ENCODE measurements at places on chromosomes 3 and 15. TPM values are rescaled to one million over a fixed set of nuclear protein-coding genes. Genes with fewer than 3 reads are reported as not detected.

Gene CFAP100
- not detected for polyA plus RNA-seq

Gene HCN4
- polyA plus RNA-seq = not detected

Gene SKOR1
- 0.18 TPM for polyA plus RNA-seq

Gene GUCA1C
- polyA plus RNA-seq = not detected

Gene COL6A5
- not detected for polyA plus RNA-seq

Gene EPHA3
- not detected for polyA plus RNA-seq

Gene DNAH1
- 5.1 TPM for polyA plus RNA-seq

DNA sequence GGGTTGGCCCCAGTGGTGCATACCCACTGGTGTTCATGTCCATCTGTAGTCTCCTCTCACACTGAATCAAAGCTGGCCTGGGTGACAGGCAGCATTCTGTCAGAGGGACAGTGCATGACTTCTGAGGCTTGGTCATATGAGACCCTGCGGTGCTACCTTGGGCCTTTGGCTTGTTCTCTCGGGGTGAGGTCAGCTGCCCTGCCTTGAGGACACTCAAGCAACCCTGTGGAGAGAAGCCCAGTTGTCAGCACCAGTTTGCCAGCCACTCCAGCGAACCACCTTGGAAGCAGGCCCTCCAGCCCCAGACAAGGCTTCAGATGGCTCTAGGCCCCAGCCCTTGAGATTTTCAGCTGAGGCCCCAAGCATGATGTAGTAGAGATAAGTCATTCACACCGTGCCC lies 16.9 kb upstream of the RAB7A start:
- H3K4me1 ChIP-seq = no peaks in the 10 kb centered on the region
- no peak for DNase-seq

GRCh38 chr3:58639001-58639400 lies 27.6 kb downstream of the FAM3D start:
- H3K27ac ChIP-seq = no peak overlapping the region
- no peaks in the 10 kb centered on the region for H3K36me3 ChIP-seq
- peaks cover 5% of the 10 kb centered on the region for H3K4me1 ChIP-seq
- no peaks in the 10 kb centered on the region for H3K27me3 ChIP-seq
- H3K4me3 ChIP-seq = no peak overlapping the region
- no peak for DNase-seq

- H3K4me3 ChIP-seq = no peak overlapping the region
- no peak overlapping the region for H3K27ac ChIP-seq
- no peak for DNase-seq
- H3K27me3 ChIP-seq = no peaks in the 10 kb centered on the region
- H3K36me3 ChIP-seq = no peaks in the 10 kb centered on the region
Observed at GRCh38 chr15:69390575-69390974, 23.6 kb upstream of the KIF23 start.

GRCh38 chr3:171314341-171314740 lies 145.9 kb downstream of the TNIK start:
- H3K4me1 ChIP-seq = 0 out of 2 replicates have a peak, but pooled peaks cover 6% of the 10 kb centered on the region
- H3K27me3 ChIP-seq = no peaks in the 10 kb centered on the region
- H3K36me3 ChIP-seq = no peaks in the 10 kb centered on the region
- DNase-seq = no peak

GRCh38 chr3:52265387-52265786 lies 13.1 kb downstream of the WDR82 start:
- no peak for DNase-seq
- peaks cover 65% of the 10 kb centered on the region for H3K36me3 ChIP-seq
- no peak overlapping the region for H3K27ac ChIP-seq
- H3K27me3 ChIP-seq = no peaks in the 10 kb centered on the region
- H3K4me1 ChIP-seq = no peaks in the 10 kb centered on the region

DNA sequence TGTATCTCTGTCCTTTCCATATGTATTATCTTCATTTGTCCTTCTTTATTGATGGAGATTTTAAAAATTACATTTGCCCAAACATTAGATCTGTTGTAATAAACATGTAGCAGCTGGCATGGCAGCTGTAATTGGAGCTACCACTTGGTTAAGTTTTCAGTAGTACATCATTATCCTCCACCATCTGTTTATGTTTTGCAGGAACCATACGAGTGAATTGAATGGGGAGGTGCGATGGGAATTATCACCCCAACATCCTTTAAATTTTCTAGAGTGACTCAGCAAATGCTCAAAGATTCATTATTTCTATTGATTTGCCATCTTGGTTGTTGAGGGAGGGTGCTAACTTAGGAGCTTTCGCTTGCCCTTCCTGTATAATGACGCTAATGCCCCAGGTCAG lies 32.6 kb upstream of the NOX5 start:
- H3K4me1 ChIP-seq = no peaks in the 10 kb centered on the region
- no peak overlapping the region for H3K4me3 ChIP-seq
- H3K36me3 ChIP-seq = no peaks in the 10 kb centered on the region
- H3K27me3 ChIP-seq = peaks cover 1% of the 10 kb centered on the region

- H3K27me3 ChIP-seq = no peaks in the 10 kb centered on the region
- H3K36me3 ChIP-seq = no peaks in the 10 kb centered on the region
- DNase-seq = no peak
- no peak overlapping the region for H3K27ac ChIP-seq
Observed at GRCh38 chr3:30084971-30085403, 521.4 kb upstream of the TGFBR2 start.

GRCh38 chr3:107493134-107493533 lies 29.6 kb upstream of the BBX start:
- no peaks in the 10 kb centered on the region for H3K27me3 ChIP-seq
- DNase-seq = no peak
- H3K4me1 ChIP-seq = peaks cover 4% of the 10 kb centered on the region
- H3K4me3 ChIP-seq = no peak overlapping the region
- no peaks in the 10 kb centered on the region for H3K36me3 ChIP-seq

DNA sequence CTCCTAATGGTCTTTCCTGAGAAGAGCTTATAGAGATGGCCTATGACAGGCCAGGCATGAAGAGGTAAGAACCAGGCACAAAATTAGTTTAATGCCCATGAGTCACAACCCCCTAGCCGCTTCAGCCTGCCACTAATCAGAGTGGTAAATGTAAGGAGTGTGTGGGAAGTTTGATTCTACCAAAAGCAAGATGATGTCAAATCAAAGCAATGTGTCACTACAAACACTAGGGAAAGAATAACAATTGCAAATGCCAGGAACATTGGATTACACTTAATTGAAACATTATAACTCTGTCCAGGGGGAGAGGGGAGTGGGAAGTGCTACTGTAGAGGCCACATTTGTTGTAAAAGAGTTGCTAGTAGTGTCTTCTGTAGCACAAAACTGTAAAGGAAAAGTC lies 596.6 kb upstream of the AGTR1 start:
- H3K27ac ChIP-seq = peak overlapping the region; percentile 22
- no peaks in the 10 kb centered on the region for H3K36me3 ChIP-seq
- no peak overlapping the region for H3K4me3 ChIP-seq
- DNase-seq = peak; percentile 6
- H3K4me1 ChIP-seq = no peaks in the 10 kb centered on the region
- no peaks in the 10 kb centered on the region for H3K27me3 ChIP-seq

DNA sequence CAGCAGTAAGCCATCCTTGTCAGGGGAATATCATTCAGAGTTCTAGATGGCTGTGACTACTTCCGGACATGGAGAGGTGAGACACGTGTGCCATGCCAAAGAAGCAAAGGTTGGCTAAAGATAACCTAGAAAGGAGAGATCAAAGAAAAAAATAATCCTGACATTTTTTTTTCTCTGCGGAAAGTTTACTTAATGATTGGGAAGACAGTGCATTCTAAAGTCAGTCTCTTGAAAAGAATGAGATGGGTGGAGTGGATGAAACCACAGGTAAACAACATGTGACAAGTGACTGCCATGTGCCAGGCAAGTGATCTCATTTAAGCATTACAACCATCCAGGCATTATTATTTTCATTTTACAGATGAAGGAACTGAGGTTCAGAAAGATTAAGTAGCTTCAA lies 436.6 kb downstream of the SOX2 start:
- H3K27ac ChIP-seq = no peak overlapping the region
- H3K36me3 ChIP-seq = no peaks in the 10 kb centered on the region
- no peak for DNase-seq
- no peaks in the 10 kb centered on the region for H3K4me1 ChIP-seq

- DNase-seq = no peak
- no peak overlapping the region for H3K27ac ChIP-seq
- no peaks in the 10 kb centered on the region for H3K4me1 ChIP-seq
- no peaks in the 10 kb centered on the region for H3K36me3 ChIP-seq
- no peak overlapping the region for H3K4me3 ChIP-seq
Observed at GRCh38 chr15:55170361-55170760, 26.4 kb downstream of the RSL24D1 start.

DNA sequence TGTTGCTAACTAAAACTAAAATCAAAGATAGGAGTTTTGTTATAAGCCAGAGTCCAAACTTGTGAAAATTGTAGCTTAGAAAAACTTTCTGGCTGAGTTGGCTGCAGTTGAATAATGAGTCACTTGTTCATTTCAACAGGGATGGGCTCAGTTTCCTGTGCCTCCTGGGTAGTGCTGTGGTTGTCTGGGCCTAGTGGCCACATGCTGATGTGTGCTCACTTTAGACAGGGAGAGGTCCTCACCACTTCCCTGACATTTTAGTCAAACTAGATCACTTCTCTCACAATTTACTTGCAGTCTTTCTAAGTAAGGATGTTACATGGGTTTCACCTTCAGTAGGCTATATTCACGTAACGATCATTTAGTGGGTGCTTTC lies 6.3 kb upstream of the UBE2Q2 start:
- H3K4me1 ChIP-seq = peaks cover 7% of the 10 kb centered on the region
- no peak overlapping the region for H3K27ac ChIP-seq
- no peaks in the 10 kb centered on the region for H3K27me3 ChIP-seq
- H3K4me3 ChIP-seq = no peak overlapping the region
- H3K36me3 ChIP-seq = no peaks in the 10 kb centered on the region
- no peak for DNase-seq

- H3K27me3 ChIP-seq = no peaks in the 10 kb centered on the region
- DNase-seq = no peak
- H3K27ac ChIP-seq = no peak overlapping the region
Observed at GRCh38 chr15:94856267-94856854, 625.0 kb downstream of the MCTP2 start.

DNA sequence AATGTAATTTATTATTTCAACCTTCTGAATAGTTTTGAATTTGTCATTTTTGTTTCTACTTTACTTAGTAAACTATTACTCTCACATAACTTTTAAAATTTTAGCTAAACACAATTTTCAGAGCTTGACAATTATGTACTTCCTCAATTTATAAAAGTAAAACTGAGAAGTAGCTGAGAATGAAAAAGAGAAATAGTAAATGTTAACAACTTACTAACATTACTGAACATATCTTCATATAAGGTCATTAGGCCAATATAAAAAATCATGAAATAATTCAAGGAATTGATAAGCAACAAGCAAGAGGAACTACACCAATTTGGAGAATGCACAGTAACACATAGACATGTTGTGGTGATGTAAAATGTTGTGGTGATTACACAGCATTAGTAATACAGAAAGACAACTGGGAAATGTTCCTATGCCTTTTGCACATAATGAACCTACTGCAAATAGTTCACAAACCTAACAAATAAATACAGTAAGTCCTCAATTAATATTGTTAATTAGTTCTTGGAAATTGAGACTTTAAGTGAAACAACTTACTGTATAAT lies 137.9 kb downstream of the CBLB start:
- no peak for DNase-seq
- no peaks in the 10 kb centered on the region for H3K27me3 ChIP-seq
- H3K27ac ChIP-seq = no peak overlapping the region
- no peaks in the 10 kb centered on the region for H3K4me1 ChIP-seq
- peaks cover 5% of the 10 kb centered on the region for H3K36me3 ChIP-seq
- H3K4me3 ChIP-seq = no peak overlapping the region

GRCh38 chr15:52155878-52156277 lies 35.3 kb downstream of the GNB5 start:
- H3K4me3 ChIP-seq = no peak overlapping the region
- DNase-seq = no peak
- no peaks in the 10 kb centered on the region for H3K4me1 ChIP-seq
- peaks cover 9% of the 10 kb centered on the region for H3K36me3 ChIP-seq
- no peak overlapping the region for H3K27ac ChIP-seq

GRCh38 chr15:57335293-57335715 lies 41.0 kb upstream of the CGNL1 start:
- H3K4me3 ChIP-seq = no peak overlapping the region
- no peak for DNase-seq
- peaks cover 16% of the 10 kb centered on the region for H3K4me1 ChIP-seq
- H3K27ac ChIP-seq = no peak overlapping the region
- no peaks in the 10 kb centered on the region for H3K36me3 ChIP-seq
- H3K27me3 ChIP-seq = no peaks in the 10 kb centered on the region

DNA sequence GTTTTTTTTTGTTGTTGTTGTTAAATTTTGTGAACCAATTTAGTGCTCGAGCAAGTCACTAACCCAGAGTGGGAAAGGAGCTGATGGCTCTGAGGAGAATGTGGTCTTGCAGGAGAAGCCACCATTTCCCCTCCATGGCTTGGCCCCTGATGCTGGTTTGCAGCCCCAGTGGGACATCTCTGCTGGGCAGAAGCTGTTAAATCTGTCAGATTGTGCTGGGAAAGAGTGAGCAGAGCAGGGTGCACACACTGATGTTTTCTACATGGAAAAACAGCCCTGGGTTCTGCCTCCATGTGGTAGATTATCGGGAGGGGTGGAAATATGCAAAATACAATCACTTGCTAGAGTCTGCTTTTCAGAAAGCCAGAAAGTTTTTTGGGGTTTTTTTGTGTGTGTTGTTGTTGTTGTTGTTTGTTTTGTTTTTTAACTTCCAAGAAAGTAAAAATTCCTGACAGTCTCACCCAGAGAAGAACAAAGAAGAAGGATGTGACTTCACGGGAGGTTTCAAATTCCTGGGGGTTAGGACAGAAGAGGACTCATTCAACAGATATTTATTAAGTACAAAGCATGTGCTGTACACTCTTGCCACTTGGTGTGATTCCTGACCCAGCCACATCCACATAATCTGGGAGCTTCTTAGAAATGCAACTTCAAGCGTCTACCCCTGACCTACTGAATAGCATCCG lies 133.7 kb downstream of the FOXB1 start:
- no peak for DNase-seq
- H3K27me3 ChIP-seq = peaks cover 21% of the 10 kb centered on the region
- H3K4me3 ChIP-seq = no peak overlapping the region
- no peaks in the 10 kb centered on the region for H3K4me1 ChIP-seq

DNA sequence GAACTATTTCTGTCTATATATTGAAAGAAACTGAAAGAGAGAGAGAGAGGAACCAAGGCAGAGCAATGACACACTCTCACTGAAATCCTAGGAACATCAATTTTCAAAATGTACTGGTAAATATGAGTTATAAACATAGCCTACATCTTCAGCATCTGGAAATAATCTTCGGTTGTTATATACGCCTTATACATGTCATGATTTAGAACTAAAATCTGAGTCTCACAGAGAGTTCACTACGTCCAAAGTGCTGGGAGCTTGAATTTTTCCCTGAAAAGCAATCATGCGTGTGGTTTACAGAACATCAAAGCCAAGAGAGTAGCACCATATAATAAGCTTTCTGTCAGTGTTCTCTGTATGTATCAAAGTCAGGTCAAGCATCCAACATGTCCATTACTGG lies 420.0 kb upstream of the CBLB start:
- DNase-seq = no peak
- no peaks in the 10 kb centered on the region for H3K36me3 ChIP-seq
- H3K27me3 ChIP-seq = no peaks in the 10 kb centered on the region
- no peak overlapping the region for H3K4me3 ChIP-seq
- no peak overlapping the region for H3K27ac ChIP-seq
- no peaks in the 10 kb centered on the region for H3K4me1 ChIP-seq

- H3K4me1 ChIP-seq = no peaks in the 10 kb centered on the region
- no peak overlapping the region for H3K4me3 ChIP-seq
- DNase-seq = no peak
- no peak overlapping the region for H3K27ac ChIP-seq
Observed at GRCh38 chr3:75075158-75075557, 460.7 kb upstream of the CNTN3 start.
